Activated CD8-positive, alpha-beta memory T cell treated with anti-CD3 and anti-CD28 coated beads for 24 hours (primary cell): ENCODE measurements at places on chromosomes 2 and 18.

GRCh38 chr2:219073413-219074129, 12.8 kb upstream of the IHH start:
- no peak for DNase-seq

GRCh38 chr2:223056701-223057418, 4.9 kb downstream of the KCNE4 start:
- DNase-seq: no peak

GRCh38 chr2:221385716-221386115, 186.4 kb downstream of the EPHA4 start:
- DNase-seq: no peak

DNA sequence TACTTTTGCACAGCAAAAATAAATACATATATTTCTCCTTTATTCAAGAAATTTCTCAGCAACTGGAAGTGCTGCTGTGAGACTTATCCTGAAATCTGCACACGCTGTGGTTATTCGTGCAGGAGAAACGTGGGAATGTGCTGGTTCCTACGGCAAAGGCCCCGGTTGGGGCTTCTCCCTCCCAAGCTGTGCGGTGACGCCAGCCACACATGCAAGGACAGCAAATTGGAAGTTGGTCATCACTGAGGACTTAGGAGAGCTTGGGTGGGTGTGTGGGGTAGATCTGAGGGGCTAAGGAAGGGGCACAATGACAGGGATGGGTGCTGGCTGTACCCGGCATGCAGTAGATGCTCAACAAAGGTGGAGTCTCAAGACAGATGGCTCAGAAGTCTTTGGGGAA, 16.5 kb upstream of the MTCL1 start:
- no peak for DNase-seq
